ENCODE measurements at places on chromosomes 4 and X.

DNA sequence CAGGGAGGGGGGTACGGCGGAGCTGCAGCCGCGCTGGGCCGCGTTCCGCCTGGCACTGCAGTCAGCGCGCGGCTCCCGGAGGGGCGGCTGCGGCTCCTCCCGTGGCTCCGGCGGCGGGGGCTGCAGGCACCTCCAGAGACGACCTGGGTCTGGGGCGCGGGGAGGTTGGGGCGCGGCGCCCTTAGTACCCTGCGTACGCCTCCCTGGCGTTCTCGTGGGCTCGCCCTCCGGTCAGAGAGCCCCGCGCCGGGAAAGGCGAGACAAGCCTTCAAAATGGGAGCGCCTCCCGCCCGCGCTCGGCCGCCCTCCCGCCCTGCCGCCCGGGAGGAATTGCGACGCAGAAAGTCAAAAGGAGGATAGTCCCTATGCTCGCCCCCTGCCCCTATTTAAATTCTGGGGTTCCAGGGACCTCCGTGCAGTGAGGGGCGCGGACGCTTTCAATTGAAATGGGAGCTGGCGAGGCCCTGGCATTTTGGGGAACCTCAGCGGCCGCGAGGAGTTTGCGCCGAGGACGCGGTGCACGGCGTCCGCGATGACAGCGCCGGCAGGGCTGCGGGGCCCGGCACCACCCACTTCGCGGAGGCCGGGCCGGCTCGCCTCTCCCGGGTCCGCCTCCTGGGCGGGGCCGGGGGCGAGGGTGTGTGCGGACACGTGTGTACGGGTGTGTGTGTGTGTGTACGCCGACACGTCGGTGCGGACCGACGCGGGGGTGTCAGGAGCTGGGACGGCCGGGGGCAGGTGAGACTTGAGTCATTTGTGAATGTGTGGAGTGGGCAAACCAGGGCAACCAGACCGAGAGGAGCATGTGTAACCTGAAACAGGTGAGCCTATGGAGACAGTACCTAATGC, 544 bp downstream of the HERC3 start:
- peak; percentile 66 for DNase-seq

GRCh38 chr4:60201052-60201673, 999.0 kb upstream of the ADGRL3 start:
- peak; percentile 62 for DNase-seq

DNA sequence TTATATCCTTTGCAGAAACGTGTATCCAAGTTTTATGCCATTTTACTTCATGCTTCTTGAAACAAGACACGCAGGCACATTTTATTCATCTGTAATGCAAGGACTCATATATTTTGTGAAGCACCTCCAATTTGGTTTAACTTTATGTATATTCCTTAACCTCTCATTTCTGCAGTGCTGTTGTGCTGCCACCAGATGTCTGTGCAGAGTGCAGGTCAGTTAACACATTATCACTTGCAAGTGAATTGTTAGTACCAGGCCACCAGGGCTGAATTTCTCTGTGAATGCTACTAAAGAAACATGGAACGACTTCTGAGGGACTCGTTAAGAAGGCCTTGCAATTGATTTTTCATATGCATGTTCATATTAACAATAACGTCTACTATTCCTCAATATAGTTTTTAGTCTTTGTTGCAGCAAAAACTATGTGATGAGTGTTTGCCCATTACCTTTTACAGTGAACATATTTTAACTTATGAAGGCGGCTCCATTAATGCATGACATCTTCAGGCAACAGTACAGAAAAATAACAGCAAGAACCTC, 770.3 kb downstream of the NLGN4X start:
- DNase-seq: no peak

- peak; percentile 29 for DNase-seq
Observed at GRCh38 chrX:70208479-70208878, 26.0 kb upstream of the AWAT1 start.

- DNase-seq: no peak
Observed at GRCh38 chr4:94870146-94870545, 112.4 kb downstream of the BMPR1B start.

- no peak for DNase-seq
Observed at GRCh38 chrX:132775263-132775823, 183.1 kb downstream of the HS6ST2 start.

DNA sequence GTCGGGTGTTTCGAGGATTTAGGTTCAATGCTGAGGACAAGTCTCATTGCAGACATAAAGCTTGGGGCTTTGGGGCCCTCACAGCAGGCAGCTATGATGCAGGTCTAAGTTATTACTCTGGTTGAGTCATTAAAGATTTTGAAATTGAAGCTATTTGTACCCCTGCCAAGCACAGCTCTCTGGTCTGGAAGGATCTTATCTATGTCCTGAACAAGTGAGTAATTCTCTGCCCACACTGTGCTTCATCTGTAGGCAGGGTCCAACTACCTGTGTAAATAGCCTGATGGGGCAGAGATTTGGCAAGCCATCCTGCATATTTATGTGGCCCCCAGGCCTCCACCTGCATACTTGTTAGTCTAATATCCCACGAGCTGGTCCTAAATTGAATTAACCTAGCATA, 41.4 kb upstream of the MAGEA4 start:
- peak; percentile 91 for DNase-seq

GRCh38 chrX:7198499-7198898, 50.5 kb upstream of the PUDP start:
- no peak for DNase-seq

DNA sequence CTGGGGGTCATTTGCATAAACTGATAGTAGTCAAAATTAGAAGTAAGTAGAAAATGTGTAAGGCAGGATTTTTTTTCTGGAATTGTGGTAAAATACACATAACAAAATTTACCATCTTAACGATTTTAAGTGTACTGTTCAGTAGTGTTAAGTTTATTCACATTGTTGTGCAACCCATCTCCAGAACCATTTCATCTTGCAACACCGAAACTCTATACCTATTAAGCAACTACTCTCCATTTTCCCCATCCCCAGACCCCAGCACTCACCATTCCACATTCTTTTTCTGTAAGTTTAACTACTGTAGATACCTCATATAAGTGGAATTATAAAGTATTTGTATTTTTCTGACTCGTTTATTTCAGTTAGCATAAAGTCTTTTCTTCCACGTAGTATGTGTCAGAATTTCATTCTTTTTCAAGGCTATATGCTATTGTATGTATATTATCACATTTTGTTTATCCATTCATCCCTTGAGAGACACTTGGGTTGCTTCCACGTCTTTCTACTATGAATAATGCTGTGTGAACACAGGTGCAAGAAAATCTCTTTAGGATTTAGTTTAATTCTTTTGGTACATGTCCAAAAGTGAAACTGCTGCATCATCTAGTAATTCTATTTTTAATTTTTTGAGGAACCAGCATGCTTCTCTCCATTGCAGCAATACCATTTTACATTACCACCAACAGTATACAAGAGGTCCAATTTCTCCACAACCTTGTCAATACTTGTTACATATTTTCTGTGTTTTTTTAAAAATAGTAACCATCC, 39.1 kb upstream of the NSUN7 start:
- DNase-seq: no peak

DNA sequence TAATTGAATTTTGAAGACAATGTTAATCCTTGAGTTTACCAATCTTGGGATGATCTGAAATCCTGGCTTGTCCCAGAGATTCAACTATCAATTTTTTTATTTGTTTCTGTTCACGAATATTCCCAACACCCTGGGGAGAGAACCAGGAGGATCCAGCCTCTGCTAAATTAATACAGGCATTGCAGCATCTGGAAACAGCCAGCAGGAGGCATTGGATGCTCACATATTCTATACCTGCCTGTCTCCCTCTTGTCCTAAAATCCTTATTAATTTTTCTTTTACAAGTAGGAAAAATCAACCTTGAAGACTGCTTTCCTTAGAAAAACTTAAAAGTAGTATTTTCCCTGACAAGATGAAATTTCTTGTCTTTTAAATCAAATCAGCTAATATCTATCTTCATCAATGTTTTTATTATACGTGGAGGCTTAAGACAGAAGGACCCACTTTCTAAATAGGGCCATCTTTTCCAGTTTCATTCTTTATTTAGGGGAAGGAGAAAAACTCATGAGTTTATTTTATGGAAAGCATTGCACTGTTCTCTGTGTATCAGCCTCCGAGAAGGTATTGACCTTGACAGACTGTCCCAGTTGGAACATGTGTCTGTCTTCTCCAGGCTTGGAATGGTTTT, 102.4 kb downstream of the CLNK start:
- DNase-seq: peak; percentile 71

DNA sequence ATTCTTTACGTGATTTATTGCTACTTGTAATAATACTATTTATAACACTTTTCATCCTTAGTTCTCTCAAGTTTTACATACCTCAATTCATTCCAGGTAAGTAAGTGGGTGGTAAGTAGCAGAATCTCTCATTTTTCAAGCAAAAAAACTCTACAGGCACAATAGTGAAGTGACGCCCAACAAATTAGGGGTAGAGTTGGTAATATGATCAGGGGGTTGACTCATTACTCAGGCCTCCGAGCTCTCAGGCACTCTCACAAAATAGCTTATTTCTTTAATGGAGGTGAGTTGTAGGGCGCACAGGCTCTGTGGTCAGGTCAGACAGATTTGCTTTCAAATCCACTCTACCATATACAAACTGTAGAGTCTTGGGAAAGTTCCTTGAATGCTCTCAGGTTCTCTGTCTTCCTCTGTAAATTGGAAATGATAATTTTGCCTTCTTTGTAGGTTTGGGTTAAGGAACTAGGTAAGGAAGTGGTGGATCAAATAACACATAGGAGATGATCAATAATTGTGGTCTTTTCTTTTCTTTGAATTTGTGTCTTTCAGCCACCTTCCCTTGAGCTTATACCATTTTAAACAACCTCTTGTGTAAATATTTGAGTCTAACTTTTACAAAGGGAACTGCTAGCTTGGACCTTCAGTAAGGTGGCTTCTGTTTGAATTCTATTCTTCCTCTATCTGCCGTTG, 134.9 kb upstream of the LEF1 start:
- DNase-seq: peak; percentile 49

DNA sequence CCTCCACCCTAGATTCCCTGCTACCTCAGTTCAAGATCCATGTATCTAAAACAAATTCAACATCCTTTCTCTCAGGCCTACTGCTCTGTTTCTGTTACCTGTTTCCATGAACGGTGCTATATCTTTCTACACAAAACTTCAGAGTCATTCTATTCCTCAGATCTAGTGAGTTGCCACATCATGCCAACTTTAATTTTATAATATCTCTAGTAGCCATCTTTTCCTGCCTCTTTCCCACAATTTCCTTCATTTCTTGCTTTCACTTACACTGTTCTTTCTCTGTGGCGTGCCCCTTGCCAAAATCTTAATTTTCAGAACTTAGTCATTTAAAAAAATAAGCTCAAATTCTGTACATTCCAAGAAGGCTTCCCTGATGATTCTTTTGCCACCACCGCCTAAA, 15.2 kb downstream of the GUCY1A1 start:
- DNase-seq: no peak

GRCh38 chr4:155526452-155527169, 140.0 kb upstream of the GUCY1A1 start:
- no peak for DNase-seq

DNA sequence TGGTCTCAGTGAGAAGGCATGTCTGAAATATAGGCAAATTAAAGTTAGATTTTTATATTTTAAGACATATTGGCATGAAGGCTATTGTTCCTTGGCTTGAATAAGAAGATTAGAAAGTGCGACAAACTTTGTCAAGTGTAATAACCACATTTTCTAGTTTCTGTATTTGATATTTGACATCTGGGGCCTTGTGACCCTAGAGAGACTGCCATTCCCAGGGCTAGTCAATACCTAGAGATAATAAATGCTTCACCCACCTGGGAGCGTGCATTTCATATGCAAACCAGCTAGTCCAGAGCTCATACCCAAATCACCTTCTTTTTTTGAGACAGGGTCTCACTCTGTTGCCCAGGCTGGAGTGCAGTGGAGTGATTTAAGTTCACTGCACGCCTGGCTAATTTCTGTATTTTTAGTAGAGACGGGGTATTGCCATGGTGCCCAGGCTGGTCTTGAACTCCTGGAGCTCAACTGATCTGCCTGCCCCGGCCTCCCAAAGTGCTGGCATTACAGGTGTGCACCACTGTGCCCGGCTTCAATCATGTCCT, 62.6 kb downstream of the COQ2 start:
- no peak for DNase-seq

DNA sequence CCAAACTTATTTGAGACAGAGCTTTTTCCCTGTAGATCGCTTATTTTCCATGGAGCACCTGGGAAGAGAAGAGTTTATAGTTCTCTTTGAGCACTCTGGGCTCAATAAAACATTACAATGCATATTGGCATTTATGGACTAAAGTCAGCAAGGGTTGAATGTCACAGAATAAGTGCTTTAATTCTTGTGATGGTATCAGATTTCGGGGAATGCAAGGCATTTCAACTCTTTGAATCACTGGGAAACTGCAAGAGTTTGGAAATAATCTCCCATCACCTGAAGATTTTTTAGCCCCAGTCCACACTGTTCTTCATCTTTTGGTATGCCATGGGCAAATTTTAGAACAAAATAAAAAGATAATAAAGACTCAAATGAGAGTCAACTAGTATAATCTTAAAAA, 111.5 kb upstream of the WDFY3 start:
- DNase-seq: no peak

- no peak for DNase-seq
Observed at GRCh38 chrX:123348468-123348867, 164.4 kb downstream of the GRIA3 start.

DNA sequence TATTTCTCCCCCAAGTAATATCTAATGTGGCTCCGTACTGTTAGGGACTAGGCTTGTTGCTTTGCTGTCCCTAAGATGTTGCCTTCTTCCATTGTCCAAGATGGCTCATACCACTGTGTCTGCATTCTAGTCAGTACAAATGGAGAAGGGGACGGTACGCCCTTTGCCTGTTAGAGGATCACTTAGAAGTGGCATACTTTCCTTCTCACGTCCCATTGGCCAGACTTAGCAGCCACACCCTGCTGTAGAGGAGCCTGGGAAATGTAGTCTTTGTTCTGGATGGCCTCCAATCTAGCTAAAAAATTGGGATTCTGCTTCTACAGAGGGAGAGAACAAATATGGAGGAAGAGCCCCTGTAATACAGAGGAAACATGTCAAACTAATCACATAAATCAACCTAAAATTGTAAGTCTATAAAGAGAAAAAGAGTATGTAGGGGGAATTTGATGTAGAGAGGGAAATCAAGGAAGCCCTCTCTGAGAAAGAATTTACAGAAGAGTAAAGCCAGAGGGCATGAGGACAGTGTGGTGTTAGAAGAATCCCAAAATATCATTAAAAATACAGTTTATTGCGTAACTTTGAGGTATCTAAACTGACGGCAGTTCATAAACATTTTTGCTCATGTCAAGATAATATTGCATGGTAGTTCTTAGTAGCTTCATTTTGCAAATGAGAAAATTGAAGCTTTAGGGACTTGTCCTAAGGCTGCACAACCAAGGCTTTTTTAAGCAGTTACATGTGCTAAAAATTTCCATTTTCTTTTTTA, 15.1 kb downstream of the PRIMPOL start:
- no peak for DNase-seq

DNA sequence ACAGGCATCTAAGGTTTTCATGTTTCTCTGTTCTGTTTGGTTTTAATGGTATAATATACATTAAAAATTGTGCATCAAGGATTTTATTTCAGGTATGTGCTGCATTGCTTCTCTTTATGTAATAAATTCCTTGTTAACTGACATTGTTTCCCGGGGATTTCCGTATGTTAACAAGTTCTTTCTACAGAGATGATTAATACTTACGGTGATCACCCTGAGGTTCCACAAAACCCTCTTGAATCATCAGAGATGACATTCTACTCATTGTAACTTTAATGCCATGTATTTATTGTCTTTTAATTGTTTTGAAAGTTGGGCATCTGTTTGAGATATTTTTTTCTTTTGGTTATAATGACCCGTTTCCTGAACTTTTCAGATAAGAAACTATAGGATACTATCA, 37.5 kb downstream of the ARHGAP10 start:
- no peak for DNase-seq

Measured in astrocyte of the spinal cord (primary cell).